Activated CD4-positive, alpha-beta T cell treated with anti-CD3 and anti-CD28 coated beads, Interleukin-2, amount 10 ng/mL, durations not matched to agents 7 days and 5 days (primary cell): ENCODE measurements at places on chromosomes 1 and 21. TPM values are rescaled to one million over a fixed set of nuclear protein-coding genes. Genes with fewer than 3 reads are reported as not detected.
A peak's percentile ranks its signal among the peaks of the same experiment; 100 is the strongest.

GRCh38 chr1:185156854-185157598 lies at the start of the genes SWT1 and TRMT1L:
TSS of gene SWT1 (plus strand) at chr1:185157167. CDS start at chr1:185160842, 3,675 bp downstream.
TSS of gene TRMT1L (minus strand) at chr1:185156953. CDS start at chr1:185156712, 241 bp downstream.
- peaks cover 57% of the 10 kb centered on the region for H3K4me1 ChIP-seq
- peaks cover 8% of the 10 kb centered on the region for H3K36me3 ChIP-seq
- peak; percentile 99 for DNase-seq
- H3K27ac ChIP-seq, result peak within 1 kb of the TSS; percentile 99

DNA sequence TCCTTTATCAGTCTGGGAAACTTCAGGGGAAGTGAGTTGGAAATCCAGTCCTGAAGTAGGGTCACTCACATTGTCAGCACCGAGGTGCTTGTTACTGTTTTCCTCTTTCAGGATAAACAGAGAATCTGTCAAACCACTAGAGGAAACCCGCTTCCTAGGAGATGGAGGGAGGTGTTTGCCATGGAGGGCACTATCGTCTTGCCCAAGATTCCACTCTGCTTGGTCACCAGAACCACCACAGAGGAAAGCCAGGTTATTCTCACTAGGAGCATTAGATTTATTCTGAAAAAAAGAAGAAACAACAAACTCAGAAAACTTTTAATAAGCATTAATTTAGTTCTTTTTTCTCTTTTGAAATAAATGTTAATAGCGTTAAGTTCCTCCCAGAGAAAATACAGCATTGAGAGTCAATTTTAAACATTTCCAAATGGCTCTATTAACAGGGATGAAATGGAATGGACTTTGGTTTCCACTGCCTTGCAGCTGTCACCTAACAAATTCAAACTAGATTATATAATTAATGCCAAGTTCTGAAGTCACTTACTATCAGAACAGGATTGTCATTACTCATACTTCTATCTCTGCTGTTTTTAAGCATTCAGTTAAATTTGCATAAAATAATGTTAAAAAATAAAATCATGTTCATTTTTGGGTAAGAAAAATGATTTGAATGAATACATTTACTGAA lies 242.8 kb downstream of the CRB1 start:
- no peak overlapping the region for H3K27ac ChIP-seq
- peaks cover 7% of the 10 kb centered on the region for H3K36me3 ChIP-seq
- H3K4me3 ChIP-seq, result no peak overlapping the region
- no peaks in the 10 kb centered on the region for H3K4me1 ChIP-seq
- no peaks in the 10 kb centered on the region for H3K27me3 ChIP-seq
- DNase-seq, result no peak

DNA sequence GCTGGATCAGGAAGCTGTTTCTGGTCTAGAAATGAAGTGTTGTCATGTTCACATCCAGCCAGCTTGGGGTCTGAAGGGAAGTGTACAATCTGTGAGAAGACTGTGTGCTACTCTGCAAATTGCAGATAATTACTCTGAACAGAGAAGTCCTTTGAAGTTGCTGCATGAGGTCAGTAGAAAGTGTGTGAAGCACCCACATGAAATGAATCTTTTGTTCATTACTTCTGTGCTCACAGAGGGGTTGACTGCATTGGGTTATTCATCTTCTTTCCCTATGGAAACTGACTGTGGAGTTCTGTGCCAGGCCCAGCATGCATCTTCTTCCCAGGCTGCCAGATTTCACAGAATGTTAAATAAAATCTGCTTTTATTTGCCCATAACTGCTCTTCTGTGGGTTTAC lies 47.1 kb downstream of the CTH start:
- no peak overlapping the region for H3K4me3 ChIP-seq
- H3K36me3 ChIP-seq, result no peaks in the 10 kb centered on the region
- H3K27ac ChIP-seq, result no peak overlapping the region
- no peaks in the 10 kb centered on the region for H3K4me1 ChIP-seq
- DNase-seq, result no peak

- no peak for DNase-seq
- peaks cover 10% of the 10 kb centered on the region for H3K4me1 ChIP-seq
- no peaks in the 10 kb centered on the region for H3K36me3 ChIP-seq
- no peak overlapping the region for H3K27ac ChIP-seq
- H3K27me3 ChIP-seq, result peaks cover 8% of the 10 kb centered on the region
Observed at GRCh38 chr21:38388203-38388602, 110.1 kb downstream of the ERG start.

CNR2 gene
- 0.07 TPM for total RNA-seq

- no peaks in the 10 kb centered on the region for H3K27me3 ChIP-seq
- DNase-seq, result peak; percentile 71
- H3K4me1 ChIP-seq, result peaks cover 87% of the 10 kb centered on the region
- peak overlapping the region; percentile 88 for H3K27ac ChIP-seq
- peak overlapping the region; percentile 25 for H3K4me3 ChIP-seq
Observed at GRCh38 chr21:44867999-44868700, 5.3 kb downstream of the PTTG1IP start.

RPTN gene
- not detected for total RNA-seq

DNA sequence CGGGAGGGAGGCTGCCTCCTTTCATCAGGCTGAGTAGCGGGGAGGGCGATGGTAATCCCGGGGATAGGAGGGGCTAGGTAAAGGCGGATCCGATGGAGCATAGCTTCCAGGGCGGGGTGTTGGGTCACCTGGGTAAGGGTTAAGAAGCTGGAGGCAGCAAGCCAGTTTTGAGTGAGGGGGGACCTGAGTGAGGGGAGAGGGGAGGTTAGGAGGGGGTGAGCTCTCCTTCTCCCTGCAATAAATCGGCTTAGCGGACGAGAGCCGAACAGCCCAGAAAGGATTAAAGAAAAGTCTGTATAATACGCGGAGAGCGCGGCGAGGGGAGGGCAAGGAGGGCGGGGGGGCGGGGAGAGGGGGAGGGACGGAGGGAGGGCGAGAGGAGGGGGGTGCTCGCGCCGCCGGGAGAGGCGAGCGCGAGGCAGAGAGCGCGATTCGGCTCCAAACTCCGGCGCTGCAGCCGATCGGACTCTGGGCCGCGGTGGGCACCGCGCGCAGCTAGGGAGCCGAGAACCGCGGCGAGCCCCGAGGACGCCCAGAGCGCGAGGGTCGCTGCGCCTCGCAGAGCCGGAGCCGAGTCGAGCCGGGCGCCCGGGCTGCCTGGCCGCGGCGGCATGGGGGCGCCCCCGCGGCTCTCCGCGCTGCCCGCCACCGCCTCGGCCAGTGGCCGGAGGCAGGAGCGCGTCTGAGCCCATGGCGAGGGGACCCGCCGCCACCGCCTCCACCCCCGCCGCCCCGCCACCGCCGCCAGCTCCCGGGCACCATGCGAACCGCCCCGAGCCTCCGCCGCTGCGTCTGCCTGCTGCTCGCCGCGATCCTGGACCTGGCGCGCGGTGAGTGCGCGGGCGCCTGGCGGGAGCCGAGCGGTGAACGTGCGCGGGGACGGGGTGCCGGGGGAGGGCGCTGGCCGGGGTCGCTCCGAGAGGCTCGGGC lies at the start of gene IGSF21:
TSS of gene IGSF21 (plus strand) at position 430 of the 930 bp plus-strand sequence. CDS start at position 761, 331 bp downstream.
- H3K27me3 ChIP-seq, result peaks cover 63% of the 10 kb centered on the region
- H3K27ac ChIP-seq, result peak within 1 kb of the TSS; percentile 22
- peaks cover 9% of the 10 kb centered on the region for H3K4me1 ChIP-seq
- DNase-seq, result no peak

GRCh38 chr1:74964508-74965102 lies 169.6 kb upstream of the LHX8 start:
- no peak overlapping the region for H3K27ac ChIP-seq
- no peak for DNase-seq
